ENCODE measurements at places on chromosomes 7 and 10. TPM values are rescaled to one million over a fixed set of nuclear protein-coding genes. Genes with fewer than 3 reads are reported as not detected.

ZFYVE27 gene
- 40.0 TPM for total RNA-seq

LEP gene
- total RNA-seq, result not detected

CYP26C1 gene
- total RNA-seq, result not detected

CDH23 gene
- total RNA-seq, result 2.8 TPM

ARMC3 gene
- not detected for total RNA-seq

- DNase-seq, result no peak
Measured at GRCh38 chr10:73247509-73248258, 629 bp upstream of the DNAJC9 start.

- DNase-seq, result no peak
Measured at GRCh38 chr10:117544711-117545140, 2.2 kb downstream of the EMX2 start.

- peak; percentile 45 for DNase-seq
Measured at GRCh38 chr10:11381023-11381422, 230.4 kb downstream of the USP6NL start.
